Sciatic nerve (tissue), 2 donors: ENCODE measurements at places on chromosomes 4 and X.

DNA sequence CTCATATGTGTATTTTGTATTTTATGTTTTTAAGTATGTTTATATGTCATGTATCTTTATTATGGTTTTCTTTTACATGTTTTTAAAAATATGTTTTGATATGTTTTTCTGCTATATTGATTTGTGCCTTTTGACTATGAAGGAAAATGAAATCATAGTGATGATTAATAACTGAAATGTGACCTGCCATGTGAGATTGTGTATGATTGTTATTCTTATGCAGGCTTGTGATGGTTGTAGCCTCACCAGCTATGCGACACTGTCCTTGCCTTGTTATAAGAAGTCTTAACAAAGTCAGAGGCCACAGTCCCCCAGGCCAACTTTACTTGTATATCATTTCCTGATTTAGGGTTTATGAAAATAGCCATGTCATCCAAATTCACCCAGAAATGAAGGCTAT, 83.2 kb downstream of the TMEM131L start:
- no peak for DNase-seq

GRCh38 chr4:182809417-182810102, 107.6 kb downstream of the DCTD start:
- DNase-seq: no peak

DNA sequence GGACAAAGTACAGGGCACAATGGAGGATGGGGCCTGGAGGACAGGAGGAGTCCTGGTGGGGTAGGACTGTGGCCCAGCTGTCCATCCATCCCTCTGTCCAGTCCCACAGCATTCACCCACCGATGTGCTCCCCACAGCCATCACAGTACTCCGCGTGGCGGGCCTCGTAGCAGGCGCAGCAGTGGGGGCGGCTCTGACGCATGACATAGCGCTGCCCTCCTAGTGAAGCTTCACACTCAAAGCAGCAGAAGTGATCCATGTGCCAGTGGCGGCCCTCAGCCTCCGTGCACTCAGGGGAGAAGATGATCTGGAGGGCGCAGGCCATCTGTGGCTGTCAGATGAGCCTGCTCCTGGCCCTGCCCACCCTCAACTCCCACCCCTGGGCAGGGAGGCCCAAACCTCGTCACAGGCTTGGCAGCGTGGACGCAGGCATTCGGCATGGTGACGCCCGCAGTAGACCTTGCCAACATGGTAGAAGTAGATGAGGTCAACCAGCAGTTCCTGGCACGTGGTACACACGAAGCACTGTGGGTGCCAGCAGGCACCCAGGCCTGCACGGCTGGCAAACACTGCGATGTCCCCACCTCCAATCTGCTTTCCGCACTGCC, 6.3 kb downstream of the PLP2 start:
- DNase-seq: no peak

- no peak for DNase-seq
These were observed 153.0 kb downstream of the DCLK2 start for GRCh38 chr4:150231107-150231770.

- no peak for DNase-seq
These were observed 327.4 kb downstream of the KCTD8 start for GRCh38 chr4:44121210-44121609.

- no peak for DNase-seq
These were observed 4.6 kb downstream of the HCFC1 start for GRCh38 chrX:153966841-153967535.
